Common myeloid progenitor, CD34-positive (primary cell): ENCODE measurements at places on chromosomes 2 and 18.

DNA sequence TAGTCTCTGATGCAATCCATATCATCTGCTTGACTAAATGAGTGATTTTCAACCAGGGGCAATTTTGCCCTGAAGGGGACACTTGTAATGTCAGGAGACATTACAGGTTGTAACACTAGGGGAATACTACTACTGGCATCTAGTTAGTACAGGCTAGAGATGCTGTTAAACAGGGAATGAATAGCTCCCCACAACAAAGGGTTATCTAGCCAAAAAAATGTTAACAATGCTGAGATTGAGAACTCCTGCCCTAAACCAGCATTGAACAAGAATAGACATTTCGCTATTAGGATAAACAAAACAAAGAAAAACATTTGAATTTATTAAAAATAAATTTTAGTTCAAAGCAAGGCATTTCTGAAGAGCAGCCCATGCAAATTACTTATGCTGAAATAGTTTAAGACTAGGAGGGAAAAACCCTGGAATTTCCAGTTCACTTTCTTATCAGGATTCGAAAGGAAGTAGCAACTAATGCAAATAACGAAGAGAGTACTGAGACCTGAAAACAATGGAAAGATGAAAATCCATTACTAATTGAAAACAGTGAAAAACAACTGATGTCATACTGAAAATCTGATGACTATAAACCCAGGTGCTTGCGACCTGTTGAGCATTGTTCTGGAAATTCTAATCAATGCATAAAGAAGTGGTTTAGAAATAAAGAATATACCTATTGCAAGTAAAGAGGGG, 53.1 kb downstream of the CAB39 start:
- DNase-seq, result no peak

DNA sequence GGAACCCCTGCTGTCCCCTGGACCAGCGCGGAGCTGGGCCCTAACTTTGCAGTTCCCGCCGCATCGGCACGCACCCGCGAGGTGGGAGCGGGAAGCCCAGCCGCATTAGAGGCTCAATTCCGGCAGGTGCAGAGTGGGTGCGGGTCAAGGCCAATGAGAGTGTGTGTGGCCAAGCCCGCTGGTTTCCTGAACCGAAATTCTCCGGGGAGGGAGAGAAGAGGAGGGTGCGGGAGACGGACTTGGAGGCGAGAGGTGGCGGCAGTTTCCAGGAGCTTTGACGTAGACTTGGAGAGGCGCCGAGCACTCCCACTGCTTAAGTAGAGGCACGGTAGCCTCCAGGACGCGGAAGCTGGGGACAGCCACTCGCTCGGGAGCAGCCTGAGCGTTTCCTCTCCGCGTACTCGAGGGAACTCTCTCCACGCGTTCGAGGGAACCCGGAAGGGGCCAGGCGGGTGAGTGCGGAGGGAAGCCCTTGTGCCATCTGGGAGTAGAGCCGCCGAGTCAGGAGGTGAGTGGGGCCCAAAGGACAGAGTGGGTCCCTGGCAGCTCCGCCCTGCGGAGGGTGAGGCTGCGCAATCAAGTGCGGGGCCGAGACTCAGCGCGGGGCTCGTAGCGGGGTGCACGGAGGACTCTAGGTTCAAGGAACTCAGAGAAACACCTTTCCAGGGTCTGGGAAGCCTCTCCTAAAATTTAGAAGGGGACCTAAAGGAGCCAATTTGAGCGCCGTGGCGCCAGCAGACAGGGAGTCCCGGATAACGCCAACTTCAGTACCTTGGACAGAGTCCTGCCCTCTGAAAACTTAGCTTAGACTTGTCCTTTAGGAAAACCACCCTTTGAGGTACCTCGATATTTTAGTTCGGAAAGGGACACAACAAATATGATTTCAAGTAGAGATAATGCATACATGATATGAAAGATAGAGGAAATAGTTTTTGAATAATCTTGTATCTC, at the start of gene FAM237A:
FAM237A (plus strand) TSS at position 413 of the 951 bp plus-strand sequence. CDS start 1,750 bp downstream, outside the sequence.
- peak; percentile 81 for DNase-seq

- DNase-seq, result peak; percentile 41
Observed at GRCh38 chr2:162317861-162318327, 590 bp downstream of the IFIH1 start.

DNA sequence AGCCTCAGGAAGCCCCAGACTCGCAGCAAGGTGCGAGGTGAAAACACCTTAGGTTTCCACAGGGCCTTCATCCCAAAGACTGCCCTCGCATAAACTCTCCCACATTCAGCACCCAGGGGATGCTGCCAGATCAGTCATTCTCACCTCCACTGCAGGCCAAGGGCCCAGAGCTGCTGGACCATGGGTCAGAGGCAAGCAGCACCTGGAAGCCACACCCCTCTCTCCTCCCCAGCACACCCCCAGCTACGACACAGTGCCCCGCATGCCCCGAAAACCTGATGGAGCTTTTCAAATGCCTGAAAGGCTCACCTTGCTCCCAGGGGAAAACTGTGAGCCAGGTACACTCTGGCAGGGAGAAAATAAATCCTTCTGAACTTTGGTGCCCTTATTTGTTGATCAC, 31.9 kb upstream of the LDLRAD4 start:
- DNase-seq, result no peak

GRCh38 chr18:78246588-78246987, 733.0 kb upstream of the SALL3 start:
- DNase-seq, result no peak

DNA sequence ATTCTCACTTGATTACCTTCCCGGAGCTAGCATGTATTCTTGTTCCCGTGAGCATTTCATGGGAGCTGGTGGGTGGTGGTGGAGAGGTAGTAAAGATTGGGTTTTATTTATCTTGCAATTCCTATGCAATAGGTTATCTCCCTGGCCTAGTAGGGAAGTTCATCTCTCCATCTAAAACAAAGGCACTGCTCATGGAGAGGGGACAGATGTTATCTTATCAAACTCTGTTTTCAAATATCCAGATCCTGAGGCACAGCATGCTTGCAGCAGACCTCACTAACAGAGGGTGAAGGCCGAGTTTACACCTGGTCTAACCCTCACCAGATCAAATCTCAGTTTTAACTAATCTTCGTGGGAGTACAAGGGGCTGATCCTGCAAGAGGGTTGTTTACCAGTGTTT, 98.9 kb downstream of the CYRIA start:
- no peak for DNase-seq

GRCh38 chr2:216791303-216791702, 68.6 kb downstream of the TNP1 start:
- DNase-seq, result no peak

DNA sequence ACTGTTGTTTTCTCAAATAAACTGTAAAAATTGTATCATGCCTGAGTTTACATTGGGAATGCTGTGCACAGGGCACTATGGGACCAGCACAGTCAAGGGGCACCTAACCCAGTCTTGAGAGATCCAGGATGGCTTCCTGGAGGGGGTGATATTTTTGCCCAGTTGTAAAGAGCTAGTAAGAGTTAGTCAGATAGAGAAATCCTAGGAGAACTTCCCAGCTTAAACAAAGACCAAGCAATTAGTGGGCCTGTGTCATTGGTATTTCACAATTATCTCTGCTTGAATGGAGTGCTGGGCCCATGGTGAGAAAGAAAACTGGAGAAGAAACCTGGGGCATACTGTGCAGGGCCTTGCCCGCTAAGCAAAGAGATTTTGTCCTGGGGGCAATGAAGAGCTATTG, 12.2 kb downstream of the XDH start:
- no peak for DNase-seq

DNA sequence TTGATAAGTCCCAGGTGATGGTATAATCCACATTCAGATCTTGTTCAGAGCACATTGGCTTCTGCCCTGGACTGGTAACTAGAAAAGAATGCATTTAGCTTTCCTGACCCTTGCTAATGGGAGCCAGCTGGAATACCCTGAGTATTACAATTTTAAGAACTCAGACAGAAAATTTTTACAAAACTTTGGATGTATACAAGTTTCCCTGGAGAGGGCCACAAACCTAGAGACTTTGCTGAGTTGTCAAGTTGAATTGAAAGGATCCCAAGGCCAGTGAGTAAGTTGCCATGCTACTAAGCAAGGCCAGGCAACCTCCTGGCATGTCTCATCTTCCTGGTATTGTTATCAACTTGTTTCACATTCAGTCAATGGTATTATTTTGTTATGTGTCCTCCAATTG, 20.0 kb upstream of the NABP1 start:
- no peak for DNase-seq

DNA sequence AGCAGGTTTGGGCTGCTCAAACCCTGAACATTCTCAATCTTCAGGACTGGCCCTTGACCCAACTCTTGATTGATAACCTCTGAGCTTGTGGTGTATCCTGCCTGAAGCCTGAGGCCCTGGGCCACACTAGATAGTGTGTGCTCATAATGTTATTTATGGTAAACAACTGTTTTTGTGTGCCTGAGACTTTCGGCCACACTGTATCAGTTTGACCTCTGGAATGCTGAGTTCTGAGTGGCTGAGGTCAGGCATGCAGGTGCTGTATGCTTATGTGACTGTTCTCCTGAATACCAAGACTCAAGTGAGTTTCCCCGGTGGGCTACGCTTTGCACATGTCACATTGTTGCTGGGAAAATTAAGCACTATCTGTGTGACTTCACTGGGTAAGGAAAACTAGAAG, 82.2 kb upstream of the RMP24 start:
- no peak for DNase-seq

- DNase-seq, result no peak
Observed at GRCh38 chr18:47595831-47596501, 334.5 kb downstream of the SMAD2 start.

DNA sequence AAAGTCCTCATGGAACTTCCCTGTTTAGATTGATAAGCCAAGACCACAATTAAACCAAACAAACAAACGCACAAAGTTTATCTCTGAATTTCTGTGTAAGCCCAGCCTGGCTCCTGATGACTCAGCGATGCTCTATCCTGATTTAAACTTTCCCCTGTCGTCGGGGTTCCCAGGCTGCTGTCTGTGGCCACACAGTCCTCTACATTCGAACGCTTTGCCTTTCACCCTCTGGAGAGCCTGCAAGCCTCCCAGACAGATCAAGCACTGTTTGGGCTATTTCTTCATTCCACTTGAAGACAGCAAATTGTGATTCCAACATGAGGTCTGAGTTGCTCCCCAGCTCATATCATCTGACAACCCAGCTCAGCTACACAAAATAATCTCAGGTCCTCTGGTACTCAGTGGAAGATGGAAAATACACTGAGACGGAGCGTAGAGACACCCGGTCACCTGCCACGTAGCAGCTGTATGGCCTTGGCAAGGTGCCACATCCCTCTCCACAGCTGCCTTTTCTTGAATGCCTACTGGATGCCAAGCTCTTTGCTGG, 51.2 kb downstream of the CYRIA start:
- DNase-seq, result no peak

DNA sequence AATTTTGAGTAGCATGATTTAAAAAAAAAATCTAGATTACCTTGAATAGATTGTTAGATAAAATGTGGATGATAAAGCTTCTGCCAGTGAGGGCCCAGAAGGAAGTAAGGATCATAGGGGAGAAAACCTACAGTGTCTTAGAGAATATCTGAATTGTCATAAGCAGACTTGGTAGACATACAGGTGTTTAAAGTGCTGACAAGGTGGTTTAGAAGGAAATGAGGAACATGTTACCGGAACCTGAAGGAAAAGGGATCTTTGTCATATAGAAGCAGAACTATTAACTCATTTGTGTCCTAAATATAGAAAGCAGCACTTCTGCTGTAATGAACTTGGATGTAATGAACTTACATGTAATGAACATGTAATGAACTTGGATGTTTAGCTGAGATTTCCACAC, 94.9 kb upstream of the TTC27 start:
- peak; percentile 18 for DNase-seq

GRCh38 chr18:11948852-11949523, 32.3 kb upstream of the IMPA2 start:
- no peak for DNase-seq

- no peak for DNase-seq
Observed at GRCh38 chr2:194253528-194254259, 1403.3 kb upstream of the SLC39A10 start.

DNA sequence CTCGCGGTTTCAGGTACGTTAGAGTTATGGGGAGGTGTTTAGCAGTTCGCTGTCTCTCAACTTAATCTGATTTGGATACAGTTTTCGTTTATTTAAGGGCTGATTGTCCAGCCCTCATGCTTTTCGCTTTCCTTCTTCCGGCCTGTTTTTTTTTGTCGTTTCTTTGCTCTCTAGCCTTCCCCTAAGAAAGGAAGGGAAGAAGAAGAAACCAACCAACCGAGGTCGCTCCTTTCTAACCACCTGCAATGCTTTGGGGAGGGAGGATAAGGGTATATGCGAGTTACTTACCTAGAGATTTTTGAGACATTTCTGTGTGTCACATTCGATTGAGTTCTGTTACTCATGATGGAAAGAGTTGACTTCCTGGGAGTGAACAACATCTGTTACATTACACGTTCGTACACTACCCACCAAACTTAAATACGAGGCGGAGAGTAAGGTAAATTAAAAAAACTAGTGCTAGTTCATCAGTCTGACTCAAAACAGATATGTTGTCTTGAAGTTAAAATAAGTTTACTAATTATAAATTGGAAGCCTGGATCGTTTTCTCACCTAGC, 918 bp downstream of the EIF5B start:
- peak; percentile 43 for DNase-seq

GRCh38 chr2:71550801-71551630, 97.7 kb downstream of the DYSF start:
- no peak for DNase-seq

DNA sequence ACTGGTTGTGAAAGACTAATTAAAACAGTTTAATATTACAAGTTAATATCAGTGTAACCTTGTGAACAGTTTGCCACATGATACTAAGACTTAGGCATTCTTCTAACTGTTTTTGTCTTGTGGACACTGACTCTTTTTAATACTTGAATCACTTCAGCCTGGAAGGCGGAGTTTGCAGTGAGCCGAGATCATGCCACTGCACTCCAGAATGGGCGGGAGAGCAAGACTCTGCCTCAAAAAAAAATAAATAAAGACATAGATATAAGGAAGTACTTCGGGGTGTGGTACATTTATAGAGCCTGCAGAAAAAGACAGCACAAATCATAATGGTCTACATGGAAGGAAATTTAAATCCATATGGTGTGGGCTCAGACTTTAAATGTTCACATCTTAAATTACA, 300.4 kb upstream of the NETO1 start:
- DNase-seq, result no peak

DNA sequence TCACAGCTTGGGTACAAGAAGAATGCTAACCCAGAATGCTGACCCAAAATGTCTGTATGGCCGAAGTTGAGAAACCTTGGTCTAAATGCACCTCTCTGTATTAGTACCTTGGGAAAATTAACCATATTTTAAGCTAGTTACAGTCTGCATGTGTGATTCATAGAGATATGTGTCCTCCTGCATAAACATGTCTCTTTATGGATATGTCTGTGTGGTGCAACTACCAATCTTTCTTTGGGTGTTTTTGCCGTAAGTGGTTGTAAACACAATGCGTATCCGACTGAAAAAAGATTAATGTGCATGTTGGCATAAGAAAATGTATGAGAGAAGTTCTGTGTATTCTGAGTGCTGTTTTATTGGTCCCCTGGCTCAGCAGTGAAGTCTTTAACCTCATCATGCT, 54.2 kb upstream of the GAREM2 start:
- DNase-seq, result no peak

GRCh38 chr2:43537137-43537536, 58.7 kb downstream of the THADA start:
- peak; percentile 86 for DNase-seq

- DNase-seq, result no peak
Observed at GRCh38 chr2:69168950-69169654, 156.1 kb downstream of the ANTXR1 start.
